ENCODE measurements at places on chromosomes 4 and X. TPM values are rescaled to one million over a fixed set of nuclear protein-coding genes. Genes with fewer than 3 reads are reported as not detected.
A peak's percentile ranks its signal among the peaks of the same experiment; 100 is the strongest.

CENPVL1 gene
- total RNA-seq: not detected

NKX3-2 gene
- total RNA-seq: 1.3 TPM

LNX1 gene
- 20.7 TPM for total RNA-seq

STARD8 gene
- total RNA-seq: 21.9 TPM

GRCh38 chr4:7393601-7394575 lies 40.8 kb downstream of the PSAPL1 start:
- peak; percentile 74 for DNase-seq

DNA sequence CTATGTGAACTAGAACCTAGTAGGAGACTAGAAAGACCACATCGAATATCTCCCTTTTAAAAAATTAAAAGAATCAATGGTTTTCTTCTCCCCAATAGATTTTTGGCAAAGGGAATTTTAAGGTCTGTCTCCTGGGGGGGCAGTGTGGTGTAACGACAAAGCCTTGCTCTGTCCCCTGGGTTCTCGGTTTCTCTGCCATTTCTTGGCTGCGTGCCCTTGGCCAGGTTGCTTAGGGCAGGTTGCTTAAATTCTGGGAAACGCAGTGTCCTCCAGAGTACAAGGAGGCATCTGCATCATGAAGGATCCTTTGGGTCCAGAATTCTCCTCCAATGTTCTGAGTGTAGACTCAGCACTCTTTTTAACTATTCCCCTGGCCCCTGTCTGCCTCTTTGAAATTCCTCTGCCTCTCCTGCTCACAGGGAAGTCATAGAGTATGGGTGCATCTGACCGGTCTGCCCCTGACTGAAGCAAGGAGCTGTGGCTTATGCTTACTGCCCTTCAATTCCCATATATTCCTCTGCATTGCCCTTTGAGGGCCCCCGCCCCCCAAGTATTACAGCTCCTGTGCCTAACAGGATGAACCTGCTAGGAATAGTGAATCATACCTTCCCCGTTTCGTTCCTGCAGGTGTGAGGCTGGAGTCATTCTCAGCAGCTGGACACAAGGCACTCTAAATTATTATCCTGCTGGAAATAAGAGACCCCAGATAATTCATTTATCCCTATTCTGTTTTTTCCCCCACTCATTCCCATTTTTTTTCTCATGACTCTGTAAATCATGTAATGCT lies 2.2 kb downstream of the KIT start:
- DNase-seq: no peak

DNA sequence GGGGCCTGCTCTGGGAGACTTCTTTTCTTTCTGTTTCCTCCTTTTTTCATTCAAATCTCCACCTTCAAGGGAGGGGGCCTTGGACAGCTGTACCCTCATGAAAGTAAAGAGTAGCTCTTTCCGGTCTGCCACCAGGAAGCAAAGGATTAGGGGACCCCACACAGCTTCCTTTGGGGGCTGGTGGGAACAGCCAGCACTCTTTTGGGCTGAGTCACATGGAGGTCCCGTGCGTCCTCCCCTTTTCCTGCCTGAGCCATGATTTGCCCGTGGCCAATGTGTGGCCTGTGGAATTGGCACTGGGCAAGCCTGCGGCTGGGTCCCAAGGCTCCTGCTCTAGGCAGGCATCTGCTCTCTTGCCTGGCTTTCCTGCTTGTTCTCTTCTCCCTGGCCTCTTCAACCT lies 65.5 kb downstream of the FHDC1 start:
- DNase-seq: no peak

DNA sequence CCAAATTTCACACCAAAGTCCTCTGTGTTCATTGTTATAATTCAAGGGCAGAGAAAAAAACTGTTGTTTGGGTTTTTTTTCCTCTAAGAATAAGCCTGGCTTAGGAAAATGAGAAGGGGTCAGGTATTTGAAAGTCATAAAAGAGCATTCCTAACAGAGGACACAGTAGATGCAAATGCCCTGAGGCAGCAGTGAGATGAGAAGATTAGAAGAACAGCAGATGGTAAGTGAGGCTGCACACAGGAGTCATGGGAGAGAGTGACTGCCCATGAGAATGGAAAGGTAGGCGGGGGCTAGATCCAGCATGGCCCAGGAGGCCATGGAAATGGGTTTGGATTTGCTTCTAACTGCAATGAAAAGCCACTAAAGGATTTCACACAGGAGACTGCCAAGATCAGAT lies 107.5 kb upstream of the RBPJ start:
- no peak for DNase-seq

GRCh38 chr4:145107126-145107525 lies 9.0 kb downstream of the ABCE1 start:
- no peak for DNase-seq

- no peak for DNase-seq
Observed at GRCh38 chr4:3701271-3701734, 64.9 kb upstream of the ADRA2C start.

All from mesenteric fat pad (tissue), 1 donor.